ENCODE measurements at places on chromosomes 4 and X.

- no peak for DNase-seq
Measured at GRCh38 chrX:55710701-55711100, 6.8 kb upstream of the RRAGB start.

DNA sequence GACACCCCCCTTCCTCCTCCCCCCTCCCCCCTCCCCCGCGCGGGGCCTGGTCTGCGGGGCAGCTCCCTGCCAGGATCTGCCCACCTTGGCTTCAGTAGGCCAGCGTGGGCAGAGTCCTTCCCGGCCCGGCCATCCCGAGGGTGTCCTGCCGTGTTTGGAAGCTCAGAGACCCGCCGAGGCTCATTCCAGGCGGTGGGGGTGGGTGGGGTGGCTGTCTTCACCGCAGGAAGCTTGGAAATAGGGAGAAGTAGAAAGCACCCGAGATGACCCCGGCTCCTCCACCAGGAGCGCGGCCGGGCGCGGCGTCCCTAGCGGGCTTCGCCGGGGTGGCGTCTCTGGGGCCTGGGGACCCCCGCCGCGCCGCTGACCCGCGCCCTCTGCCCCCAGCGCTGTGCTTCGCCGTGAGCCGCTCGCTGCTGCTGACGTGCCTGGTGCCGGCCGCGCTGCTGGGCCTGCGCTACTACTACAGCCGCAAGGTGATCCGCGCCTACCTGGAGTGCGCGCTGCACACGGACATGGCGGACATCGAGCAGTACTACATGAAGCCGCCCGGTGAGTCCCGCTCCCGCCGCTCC, 1.6 kb downstream of the NAT8L start:
- DNase-seq = no peak

DNA sequence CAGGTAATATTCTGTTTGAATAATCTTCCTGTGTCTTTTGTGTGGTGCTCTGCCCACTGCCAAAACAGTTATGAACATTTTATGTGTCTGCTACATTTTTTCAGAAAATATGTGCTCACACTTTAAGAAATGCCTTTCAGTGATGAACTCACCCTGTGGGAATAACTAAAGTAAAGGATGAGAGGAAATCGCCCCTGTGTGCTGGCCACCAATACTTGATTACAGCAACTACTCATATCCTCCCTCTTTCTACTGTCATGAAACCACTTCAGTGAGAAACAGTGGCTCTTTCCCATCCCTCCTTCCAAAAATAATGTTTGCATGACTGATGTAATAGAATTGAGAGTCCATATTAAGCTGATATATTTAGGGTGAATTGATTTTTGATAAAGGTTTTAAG, 900.9 kb downstream of the RAB28 start:
- no peak for DNase-seq

GRCh38 chrX:153400146-153401132, 711 bp downstream of the PNMA6E start:
- no peak for DNase-seq

DNA sequence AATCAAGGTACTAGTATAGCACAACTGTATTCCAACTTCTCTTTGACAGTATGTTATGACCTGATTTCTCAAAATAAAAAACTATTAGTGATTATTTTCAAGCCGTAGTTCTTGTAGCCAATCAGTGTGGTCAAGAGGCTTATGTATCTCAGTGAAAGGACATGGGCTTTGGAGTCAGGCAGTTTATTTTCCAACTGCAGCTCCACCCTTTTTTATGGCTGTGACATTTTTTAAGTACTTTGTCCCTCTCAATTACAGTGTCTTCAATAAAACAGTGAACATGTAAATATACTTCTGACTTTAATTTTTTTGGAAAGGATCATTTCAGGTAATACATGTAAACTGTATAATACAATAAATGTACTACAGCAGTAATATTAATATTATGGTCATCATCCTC, 30.0 kb downstream of the HTN1 start:
- no peak for DNase-seq

DNA sequence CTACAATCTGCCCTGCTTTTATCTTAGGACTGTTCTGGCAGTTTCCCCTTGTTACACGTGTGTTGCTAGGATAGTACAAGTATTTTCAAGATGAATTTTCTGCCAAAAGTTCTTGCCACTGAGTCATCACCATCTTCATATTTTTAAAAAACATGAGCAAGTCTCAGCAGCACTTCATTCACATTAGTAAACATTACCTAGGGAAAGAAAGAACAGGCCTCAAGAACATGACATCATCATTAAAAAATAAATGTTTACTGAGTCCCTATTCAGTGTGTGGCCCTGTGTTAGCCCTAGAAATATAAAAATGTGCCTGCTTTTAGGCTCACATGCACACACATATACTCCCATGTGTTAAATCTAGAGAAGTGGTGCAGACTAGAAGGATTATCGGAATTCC, 18.7 kb upstream of the GPC3 start:
- no peak for DNase-seq

- no peak for DNase-seq
Measured at GRCh38 chrX:50375481-50376267, 95.0 kb downstream of the DGKK start.

- no peak for DNase-seq
Measured at GRCh38 chr4:76515975-76516843, 81.2 kb downstream of the SHROOM3 start.

DNA sequence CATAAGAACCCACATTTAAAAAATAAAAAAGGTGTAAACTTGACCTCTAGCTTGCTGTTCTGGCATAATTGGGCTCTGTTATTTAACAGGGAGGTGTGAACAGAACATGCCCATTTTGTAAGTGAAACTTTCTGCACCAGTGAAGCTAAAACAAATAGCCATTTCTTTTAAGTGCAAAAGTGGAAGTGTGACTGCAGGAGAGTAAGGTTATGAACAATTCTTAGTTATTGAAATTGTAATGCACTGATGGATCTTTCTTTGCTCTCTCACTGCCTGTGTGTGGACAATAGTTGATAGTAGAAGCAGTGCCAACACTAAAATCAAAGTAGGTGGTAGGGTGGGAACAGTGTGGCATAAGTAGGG, 12.6 kb downstream of the P2RY10 start:
- DNase-seq = no peak

Data from stimulated activated CD8-positive, alpha-beta memory T cell treated with anti-CD3 and anti-CD28 coated beads, Interleukin-7, amount 100 ng/mL, for 1 hour (primary cell).